ENCODE measurements at places on chromosomes 7 and 10.

- DNase-seq, result no peak
Observed at GRCh38 chr10:66575251-66575855, 350.5 kb upstream of the LRRTM3 start.

DNA sequence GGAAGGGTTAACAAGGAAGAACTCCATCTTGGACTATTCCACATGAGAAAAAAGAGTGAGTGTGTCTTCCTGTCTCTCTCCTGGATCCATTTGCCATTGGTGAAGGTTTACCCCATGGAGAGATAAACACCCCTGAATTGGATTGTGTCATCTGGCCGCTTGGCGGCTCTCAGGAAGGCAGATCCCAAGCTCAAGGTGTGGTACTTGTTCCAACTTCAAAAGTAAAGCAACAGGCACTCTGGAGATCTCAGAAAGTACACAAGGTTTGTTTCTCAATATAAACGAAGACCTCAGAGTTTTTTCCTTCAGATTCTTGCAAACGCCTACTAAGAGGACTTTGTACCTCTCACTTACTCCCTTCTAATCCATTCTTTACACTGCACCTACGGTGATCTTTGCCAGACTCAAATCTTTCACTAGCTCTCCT lies 116.7 kb downstream of the REEP3 start:
- no peak for DNase-seq

- DNase-seq, result no peak
Observed at GRCh38 chr7:69631131-69631530, 32.9 kb downstream of the AUTS2 start.

DNA sequence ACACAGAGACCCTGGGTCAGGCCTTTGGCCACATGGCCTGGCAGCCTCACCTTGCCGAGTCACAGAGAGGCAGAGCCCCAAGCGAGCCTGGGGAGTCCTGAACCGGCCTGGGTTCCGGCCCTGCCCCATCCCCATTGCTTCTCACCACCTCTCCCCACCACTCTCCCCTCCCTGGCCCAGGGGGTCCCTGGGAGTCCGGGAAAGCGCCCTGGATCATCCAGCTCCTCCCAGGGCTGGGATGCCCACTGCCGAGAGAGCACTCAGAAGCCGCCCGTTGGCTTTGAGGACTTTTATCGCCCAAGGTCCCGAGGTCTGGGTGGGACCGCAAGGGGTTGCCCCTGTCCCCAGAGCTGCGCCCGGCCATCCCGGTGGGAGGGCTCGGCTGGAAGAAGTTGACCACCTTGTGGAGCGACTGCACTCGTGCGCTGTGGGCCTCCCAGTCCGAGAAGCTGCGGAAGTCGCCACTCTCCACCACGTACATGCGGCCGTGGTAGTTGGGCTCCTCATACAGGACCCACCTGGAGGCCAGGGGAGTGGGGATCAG lies 8.1 kb downstream of the CRYGN start:
- no peak for DNase-seq

- no peak for DNase-seq
Observed at GRCh38 chr7:140367528-140367927, 30.8 kb downstream of the SLC37A3 start.

DNA sequence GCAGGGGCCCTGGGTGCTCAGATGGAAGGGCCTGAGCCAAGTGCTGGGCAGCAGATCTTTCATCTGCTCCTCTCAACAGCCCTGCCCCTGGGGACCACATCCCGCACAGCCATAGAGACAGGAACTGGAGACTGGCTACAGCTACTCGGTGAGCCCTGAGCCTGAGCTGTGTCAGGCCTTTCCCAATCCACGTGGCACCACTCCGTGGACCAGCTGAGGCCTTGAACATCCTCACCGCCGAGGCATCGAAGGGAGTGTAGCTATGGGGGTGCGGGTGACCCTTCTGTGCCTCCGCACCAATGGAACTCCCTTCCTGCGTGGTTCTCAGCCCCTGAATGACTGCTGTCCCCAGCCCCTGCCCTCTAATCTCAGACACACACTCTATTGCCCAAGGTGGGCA lies 362.7 kb upstream of the SHH start:
- DNase-seq, result no peak

DNA sequence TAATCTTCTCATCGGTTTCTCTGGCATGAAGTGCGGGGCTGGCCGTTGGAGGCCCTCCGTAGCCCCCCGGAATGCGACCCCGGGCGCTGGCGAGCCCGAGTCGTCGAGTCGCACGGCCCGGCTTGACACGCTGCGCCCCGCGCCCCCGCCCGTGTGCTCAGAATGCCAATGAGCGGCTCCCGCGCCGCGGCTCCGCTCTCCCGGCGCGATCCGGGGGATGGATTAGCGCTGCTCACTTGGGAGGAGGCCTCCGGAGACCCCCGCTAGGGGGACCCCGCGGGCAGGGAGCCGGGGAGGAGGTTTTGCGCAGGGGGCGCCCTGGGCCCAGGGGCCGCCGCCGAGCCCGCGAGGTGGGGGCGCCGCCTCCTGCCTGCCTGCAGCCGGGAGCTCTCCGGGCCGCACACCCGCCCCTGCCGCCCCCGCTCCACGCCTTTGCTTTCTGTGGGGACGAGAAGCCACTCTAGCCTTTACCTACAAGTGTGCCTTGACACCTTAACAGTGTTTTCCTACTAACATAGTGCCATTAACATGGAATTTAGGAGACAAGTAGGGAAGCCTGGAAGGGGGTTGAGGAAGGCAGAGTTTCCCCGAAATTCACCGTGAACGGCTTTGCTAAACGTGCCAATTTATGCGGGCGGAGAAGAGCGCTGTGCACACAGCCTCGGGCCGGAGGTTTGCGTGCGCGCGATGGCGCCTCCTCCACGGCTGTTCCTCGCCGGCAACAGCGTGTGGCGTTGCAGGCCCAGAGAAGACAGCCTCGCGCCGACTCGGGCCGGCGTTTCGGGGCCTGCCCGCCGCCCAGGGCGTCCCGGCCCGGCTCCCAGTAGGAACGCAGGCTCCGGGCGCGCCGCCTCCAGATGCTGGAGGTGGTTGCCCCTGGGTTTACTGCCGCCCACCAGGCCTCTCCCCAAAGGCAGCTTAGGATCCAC lies 7.1 kb downstream of the SHH start:
- DNase-seq, result peak; percentile 48

DNA sequence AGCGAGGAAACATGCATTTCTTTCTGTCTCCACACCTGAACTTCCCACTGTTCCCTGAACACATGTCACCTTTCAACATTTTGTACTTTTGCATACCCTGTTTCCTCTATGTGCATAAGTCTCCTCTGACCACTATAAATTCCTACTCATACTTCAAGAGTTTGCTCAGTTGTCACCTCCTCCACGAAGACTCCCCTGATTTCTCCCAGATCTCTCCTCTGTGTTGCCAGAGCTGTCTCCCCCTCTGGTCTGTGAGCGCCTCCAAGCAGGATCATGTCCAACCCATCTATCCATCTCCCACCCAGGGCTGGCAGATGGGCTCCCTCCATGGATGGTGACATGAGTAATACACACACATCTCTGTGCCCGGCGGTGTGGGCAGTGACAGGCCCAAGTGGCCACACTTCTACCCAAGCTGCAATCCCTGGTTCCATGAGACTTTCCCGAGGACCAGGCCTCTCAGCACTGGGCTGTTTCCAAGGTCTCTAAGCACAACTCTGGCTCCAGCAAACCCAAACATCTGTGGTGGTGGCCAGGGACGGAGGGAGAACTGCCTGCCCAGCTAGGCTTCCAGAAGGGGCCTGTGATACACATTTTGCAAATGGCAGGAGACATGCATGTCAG lies 135.9 kb downstream of the GRID1 start:
- no peak for DNase-seq

- DNase-seq, result no peak
Observed at GRCh38 chr7:78055001-78055573, 256.5 kb downstream of the PHTF2 start.

DNA sequence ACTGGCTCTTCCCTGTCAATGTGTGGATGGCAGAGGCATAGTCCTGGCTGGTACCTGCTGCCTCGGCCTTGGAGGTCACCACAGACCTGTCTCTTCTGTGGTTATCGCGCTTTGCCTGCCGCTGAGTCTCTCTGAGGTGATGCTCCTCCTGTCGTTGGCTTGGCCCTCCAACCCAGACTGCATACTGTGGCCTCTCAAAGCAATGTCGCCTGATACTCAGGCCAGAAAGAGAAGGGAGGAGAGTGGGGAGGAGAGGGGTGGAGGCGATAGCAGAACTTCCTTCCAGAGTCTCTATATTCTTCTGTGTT lies 133.2 kb upstream of the KCNMA1 start:
- DNase-seq, result no peak

GRCh38 chr10:119252051-119252465 lies 44.7 kb downstream of the GRK5 start:
- DNase-seq, result no peak

DNA sequence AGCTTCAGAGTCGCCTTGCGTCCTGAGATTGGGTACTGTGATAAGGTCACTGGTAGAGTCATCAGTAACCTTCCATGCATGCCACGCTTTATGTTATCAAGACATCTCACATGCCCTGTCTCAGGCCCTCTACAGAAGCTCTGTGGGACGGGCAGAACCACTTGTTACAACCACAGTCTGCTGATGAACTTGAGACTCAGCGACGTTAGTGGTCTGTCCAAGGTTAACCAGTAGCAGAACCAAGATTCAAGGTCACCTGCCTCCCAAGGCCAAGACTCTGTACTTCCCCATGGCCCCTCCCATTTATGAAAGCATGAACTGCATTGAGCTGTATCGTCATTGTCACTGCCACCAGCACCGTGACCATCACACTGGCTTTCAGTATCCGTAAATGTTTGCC lies 15.0 kb downstream of the IQCE start:
- no peak for DNase-seq

DNA sequence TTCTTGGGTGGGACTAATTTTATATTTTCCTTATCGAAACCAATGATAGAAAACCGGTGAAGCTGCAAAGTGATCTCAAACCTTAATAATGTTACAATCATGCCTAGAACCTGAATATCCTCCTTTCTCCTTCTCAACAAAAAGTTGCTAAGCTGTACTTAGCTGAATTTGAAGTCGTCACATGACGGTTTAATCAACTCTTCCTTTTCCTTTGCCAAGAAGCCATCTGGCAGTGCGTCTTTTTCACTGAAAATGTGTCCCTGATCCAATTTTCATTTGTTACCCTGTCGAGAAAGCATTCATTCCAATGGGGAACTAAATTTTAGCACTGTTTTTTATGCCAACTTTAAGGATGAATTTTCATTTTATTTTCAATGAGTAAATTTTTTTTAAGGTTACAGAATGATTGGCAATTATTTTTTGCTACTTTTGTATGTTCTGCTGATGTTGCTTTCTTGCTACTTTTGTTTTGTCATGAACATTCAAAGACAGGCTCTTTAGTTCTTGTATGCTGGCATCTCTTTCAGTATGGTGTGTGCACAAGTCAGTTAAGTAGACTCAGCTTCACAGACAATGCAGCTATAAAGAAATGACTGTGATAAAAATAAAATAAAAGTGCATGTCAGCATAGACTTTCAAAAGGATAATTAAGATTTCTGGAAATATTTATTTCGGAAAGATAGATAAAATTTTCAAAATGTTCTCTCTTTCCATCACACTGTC lies 980.0 kb downstream of the DNAJB9 start:
- no peak for DNase-seq

- DNase-seq, result no peak
Observed at GRCh38 chr7:30144657-30145306, 10.0 kb downstream of the MTURN start.

DNA sequence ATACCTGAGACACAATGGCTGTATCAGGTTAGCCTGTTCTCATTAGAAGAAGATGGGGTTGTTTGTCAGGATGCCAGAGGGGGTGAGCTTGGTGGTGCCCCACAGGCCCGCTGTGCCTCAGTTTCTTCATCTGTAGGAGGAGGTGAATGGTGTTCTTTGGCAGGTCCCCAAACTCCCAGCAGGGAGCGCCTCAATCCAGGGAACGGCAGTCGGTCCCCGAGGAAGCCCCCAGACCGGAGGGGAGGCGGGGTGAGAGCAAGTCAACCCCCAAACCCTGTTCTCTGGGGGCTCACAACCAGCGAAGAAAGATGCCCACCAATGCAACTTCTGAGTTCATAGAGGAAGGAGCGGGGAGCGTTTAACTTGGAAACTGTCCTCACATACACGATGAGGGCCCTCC lies 16.0 kb downstream of the C10orf105 start:
- no peak for DNase-seq
